ENCODE measurements at places on chromosomes 3 and 15.

- DNase-seq, result no peak
Measured at GRCh38 chr3:193593668-193594030, 641 bp downstream of the OPA1 start.

GRCh38 chr3:142641504-142641903, 45.3 kb downstream of the PLS1 start:
- DNase-seq, result no peak

DNA sequence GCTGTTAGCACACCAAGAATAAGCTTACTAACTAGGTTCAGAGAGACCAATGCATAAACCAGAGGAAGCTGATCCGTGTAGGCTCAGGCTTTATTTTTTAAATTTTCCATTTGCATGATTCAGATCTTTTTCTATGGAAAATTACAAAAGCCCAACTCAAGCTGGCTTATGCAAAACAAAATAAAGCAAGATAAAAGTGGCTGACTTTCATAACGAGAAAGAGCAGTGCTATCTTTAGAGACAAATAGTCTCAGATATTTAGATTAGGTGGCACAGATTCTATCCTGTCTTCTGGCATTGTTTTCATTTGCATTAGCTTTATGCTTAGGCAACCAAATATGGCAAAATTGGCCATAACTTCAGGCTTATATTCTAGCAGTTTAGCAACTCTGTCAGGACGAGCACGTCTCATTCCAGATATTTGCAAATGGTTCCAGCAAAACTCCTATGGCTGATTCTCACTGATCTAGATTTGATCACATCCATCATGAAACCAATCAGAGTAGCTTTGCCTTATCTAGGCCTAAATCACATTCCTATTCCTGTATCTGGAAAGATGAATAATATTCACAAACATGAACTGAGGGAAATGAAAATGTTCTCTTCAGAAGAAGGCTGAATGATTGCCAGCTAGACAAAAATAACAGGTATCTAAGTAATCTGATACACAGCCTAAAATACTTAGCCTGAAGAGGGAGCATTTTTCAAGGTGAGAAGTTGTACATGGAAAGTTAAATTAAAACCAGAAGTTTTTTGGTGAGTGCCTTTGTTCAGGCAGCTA, 216.4 kb upstream of the DPPA4 start:
- DNase-seq, result no peak

DNA sequence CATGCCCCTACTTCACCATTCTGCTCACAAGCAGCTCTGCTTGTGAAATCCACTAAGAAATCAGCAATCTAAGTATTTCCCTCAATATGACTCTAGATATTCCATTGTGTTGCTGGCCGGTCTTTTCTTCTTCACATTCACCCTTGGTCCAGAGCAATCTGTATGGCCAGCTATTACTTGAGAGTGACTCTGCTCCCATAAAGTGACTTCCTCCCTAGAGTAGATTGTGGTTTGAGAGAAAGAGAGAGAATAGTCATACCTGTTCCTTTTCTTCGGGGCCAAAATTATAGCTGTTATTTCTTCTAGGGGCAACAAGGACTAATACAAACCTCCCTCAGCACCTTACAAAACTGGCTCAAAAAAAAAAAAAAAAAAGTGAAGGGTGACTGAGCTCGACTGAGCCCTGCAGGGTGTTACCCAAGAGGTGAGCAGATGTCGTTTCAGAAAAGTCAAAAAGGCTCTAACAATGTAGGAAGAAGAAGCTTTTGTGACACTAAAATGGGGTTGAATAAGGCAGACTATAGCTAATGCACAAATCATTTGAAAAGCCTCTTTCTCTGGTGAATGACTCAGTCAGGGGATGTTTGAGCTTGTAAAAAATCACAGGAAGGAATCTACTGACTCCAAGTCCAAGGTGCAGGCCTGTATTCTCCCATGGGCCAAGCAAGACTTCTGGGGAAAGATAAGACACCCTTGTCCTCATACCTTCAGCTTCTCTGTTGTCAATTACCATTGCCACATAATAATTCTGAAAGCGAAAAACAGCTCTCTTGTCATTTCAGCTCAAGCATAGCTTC, 161.0 kb upstream of the SLC24A5 start:
- DNase-seq, result no peak

DNA sequence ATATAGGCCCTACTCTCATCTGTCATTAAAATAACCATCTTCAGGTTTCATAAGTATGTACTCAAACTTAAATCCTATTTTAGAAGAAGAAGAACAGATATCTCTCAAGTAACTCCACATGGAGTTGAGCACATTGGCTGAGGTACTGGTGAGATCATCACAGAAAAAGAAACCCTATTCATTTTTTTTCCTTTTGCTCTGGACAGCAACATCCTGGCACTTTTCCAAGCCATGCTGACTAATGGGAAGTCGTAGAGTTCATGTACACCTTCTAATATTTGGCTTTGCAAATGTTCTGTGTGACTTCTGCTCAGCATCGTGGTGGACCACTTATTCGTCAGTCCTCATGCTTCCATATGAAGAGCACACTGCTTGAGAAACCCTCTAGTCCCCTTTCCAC, 336.0 kb upstream of the KCNH8 start:
- DNase-seq, result peak; percentile 52

DNA sequence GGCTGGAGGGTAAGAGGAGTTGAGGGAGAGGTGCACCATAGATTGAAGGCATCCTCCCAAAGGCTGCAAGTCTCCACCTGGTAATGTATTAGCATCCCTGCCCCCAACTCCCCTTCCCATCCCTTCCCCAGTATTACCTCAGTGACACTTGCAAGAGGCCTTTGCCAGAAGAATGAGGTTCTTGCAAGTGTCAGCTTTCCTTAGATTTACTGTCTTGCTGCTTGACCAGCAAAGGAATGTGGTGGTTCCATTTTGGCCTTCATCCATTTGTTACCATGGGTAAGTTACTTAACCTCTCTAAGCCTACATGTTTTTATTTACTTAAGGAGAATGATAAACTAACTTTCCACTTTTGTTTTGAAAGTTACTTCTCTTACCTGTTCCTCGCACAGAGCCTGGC, 108.9 kb downstream of the LRTM1 start:
- no peak for DNase-seq

DNA sequence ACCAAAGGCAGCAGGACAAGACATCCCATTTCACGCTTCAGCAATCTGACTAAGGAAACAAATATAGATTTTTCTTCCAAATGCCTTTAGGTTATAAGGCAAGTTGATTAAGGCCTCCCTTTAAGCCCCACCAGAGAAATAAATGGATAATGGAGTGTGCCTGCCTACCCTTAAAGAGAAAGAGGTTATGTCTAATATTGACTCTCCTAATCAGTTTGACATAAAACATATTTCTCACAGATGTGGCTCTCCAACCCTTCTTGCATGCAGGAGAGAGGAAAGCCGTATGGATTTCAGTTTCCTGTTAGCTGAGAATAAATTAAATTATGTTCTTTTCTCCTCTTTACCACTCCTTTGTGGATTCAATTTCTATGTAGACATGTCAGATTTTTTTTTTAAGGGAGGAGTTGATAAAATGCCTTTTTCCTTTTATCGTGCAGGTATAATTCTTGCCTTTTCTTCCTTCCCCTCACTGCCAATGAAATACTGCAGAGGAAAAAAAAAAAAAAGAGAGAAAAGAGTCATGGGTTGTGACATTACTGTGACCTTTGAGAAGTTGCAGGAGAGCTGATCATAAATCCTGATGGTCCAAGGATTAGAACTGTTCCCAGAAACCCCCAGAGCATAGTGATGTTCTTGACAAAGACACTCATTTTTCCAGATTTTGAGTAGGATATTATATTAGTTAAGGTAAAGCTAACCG, 355.3 kb upstream of the SLCO3A1 start:
- no peak for DNase-seq

GRCh38 chr3:196525141-196525540, 10.0 kb upstream of the SMCO1 start:
- no peak for DNase-seq

GRCh38 chr15:66931768-66932633, 133.4 kb upstream of the SMAD3 start:
- DNase-seq, result peak; percentile 82

GRCh38 chr3:48157202-48157840, 30.9 kb downstream of the CDC25A start:
- DNase-seq, result no peak

- DNase-seq, result no peak
Measured at GRCh38 chr3:106758459-106758858, 618.8 kb upstream of the CCDC54 start.

- no peak for DNase-seq
Measured at GRCh38 chr3:194137008-194137505, 1.1 kb downstream of the HES1 start.

DNA sequence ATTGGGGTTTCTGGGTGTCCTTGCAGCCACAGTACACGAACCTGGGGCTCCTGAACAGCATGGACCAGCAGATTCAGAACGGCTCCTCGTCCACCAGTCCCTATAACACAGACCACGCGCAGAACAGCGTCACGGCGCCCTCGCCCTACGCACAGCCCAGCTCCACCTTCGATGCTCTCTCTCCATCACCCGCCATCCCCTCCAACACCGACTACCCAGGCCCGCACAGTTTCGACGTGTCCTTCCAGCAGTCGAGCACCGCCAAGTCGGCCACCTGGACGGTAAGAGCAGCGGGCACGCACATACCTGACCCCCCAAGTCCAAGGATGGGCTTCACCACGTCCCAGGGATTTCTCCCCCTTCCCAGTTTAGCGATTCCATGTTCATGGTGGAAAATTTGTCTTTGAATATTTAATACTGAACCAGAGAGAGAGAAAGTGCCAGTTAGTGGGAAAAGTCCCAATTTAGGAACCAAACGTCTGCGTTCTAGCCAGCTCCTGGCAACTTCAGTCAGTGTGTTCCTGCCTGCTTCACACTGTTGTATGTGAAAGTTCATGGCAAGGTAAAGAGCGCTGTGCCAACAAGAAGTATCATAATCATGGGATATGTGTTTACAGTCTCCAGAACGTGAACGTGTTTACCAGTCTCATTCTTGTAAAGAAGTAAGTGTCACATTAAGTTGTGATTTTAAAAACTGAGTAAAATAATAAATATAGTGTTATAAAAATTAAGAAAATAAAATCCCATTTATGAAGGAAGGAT, 177.2 kb downstream of the TP63 start:
- DNase-seq, result no peak

- DNase-seq, result no peak
Measured at GRCh38 chr15:70882361-70882760, 9.9 kb downstream of the THAP10 start.

GRCh38 chr3:115502128-115502527, 121.2 kb upstream of the GAP43 start:
- DNase-seq, result no peak

- no peak for DNase-seq
Measured at GRCh38 chr3:124410471-124410870, 319.8 kb upstream of the UMPS start.

DNA sequence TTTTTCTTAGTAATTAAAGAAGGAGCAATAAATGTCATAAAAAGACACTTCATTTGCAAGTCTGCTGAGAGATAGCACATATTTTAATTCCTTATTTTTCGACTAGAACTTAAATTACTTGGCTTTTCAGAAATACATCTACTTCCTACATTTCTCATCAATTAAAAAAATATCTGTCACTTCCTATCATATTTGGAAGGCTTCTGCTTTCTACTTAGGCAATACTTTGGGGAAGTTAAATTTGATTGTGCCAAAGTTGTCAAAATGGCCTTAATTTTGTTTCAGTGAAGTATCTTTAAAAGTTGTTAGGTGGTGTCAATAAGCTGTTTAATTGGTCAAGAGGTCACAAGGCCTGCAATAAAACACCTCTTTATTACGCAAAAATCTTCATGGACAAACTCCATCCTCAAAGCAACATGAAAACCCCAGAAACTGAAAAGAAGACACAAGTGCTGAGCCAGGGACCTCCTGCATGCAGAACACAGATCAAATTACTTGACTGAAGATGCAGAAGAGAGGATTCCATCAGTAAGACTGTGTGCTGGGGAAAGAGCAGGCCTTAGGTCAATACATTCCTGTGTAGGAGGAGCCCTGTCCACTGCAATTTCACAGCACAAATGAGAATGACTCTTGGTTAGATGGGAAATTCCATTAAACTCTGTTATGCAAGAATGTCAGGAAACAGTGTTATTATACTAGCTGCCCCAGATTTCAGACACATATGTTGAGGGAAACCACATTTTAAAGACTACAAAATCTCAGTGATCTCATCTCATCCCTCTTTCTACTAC, 48.0 kb upstream of the FSTL1 start:
- DNase-seq, result peak; percentile 52

DNA sequence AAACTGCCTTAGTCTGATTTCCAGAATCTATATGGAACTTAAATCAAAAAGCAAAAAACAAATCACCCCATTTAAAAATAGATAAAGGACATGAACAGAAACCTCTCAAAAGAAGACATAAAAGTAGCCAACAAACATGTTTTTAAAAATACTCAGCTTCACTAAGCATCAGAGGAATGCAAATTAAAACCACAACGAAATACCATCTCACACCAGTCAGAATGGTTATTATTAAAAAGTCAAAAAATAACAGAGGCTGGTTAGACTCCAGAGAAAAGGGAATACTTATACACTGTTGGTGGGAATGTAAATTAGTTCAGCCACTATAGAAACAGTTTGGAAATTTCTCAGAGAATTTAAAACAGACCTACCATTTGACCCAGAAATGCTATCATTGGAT, 367.9 kb downstream of the ZIC4 start:
- DNase-seq, result no peak

DNA sequence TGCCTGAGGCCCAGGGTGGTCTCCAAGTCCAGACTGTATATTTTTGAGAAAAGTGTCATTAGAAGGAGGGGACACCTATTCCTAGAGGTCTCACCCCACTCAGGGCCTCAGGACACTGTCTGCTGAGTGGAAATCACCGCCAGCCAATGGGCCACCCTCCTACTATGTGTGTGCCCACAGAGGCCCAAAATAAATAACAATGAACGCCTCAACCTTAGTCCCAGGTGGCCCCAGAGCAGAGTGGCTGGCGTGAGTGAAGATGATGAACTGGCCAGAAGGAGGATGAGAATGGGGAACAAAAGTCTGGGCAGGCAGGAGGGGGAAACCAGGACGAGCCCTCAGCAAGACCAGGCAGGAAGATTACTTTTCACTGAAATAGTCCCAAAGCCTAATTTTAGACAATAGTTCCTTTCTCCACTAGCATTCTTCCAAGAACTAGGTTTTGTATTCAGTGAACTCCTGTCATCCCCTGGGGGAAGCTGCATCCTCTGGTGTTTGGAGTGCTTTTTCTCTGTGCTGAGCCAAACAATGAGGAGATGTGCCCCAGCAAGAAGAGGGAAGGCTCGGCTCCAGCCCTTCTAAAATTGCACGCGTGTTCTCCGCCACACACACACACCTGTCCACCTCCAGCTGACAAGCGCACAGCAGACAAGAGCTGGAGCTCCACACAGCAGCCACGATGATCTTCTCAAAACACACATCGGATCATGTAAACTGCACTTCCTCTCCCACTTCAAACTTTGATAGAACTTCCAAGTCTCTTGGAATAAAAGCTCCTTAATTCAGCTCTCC, 72.2 kb downstream of the ADCY5 start:
- DNase-seq, result no peak
